Substantia nigra (tissue), 51 donors: ENCODE measurements at places on chromosomes 12 and 14.

GRCh38 chr12:105030820-105031807 is 45.0 kb downstream of the NOPCHAP1 start:
- DNase-seq: no peak

DNA sequence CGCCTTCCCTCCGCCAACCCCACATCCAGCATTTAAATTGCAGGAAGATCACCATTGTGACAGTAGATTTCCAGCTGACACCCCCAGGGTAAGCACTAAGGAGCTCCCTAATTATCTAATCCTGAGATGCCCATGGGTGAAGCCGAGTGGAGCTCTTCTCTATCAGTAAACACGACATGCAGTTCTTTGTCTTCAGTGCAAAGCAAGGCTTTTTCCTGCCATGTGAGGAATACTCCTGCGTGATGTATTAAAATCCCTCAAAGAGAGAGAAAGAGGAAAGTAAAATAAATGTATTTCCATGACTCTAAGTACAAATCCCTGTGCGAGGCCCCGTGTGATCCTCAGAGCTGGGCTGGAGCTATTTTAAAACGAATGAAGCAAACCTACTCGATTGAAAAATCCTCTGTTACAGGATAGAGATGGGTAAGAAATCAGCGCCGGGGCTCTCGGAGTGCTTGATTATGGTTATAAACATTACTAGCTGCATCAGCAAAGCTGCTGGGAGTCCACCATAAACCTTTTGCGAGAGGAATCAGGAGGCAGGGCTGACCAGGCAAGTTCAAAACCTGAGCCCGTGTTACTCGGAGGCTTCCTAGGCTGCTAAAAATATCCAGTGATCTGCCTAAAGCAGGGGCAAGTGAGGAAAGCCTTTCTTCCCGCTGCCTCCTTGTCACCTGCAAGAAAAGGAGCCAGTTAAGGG is 61.5 kb downstream of the MAP1LC3B2 start:
- no peak for DNase-seq

DNA sequence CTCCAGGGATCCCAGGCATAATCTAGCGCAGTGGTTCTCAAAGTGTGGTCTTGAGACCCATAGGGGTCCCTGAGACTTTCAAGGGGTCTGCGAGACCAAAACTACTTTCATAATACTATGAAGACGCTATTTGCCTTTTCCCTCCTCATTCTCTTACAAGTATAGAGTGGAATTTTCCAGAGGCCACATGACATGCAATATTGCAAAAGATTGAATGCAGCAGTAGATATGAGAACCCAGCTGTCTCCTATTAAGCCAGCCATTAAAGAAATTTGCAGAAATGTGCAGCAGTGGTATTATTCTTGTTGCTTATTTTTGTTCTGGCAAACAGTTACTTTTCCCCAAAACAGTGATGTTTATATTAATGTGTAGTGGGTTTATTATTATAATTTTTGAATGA is 62.8 kb downstream of the VWF start:
- DNase-seq: no peak

- no peak for DNase-seq
Measured at GRCh38 chr12:84874125-84874824, 38.3 kb downstream of the SLC6A15 start.

- DNase-seq: no peak
Measured at GRCh38 chr12:109589691-109590245, 16.2 kb downstream of the MVK start.

- DNase-seq: no peak
Measured at GRCh38 chr12:113136990-113137511, 1.5 kb upstream of the RASAL1 start.

DNA sequence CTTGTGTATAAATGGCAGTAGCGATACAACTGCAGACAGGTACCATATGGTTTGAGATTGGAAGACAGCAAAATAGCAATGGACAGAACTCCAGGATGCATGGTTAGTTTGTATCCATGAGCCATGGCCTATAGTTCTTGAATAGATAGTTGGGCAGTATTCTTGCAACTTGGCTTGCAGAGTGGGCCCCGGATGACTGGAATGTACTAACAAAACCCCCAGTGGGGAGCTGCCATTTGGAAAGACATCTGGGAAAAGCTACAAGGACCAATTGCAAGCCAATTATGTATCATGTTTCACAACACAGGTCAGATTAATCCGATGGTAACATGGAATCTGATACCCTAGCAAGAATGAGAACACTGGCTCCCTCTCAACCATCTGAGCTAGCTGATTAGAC is 279.6 kb downstream of the RERGL start:
- DNase-seq: no peak

- DNase-seq: no peak
Measured at GRCh38 chr14:83867566-83868225, 1662.2 kb upstream of the FLRT2 start.

GRCh38 chr12:131894981-131895639 is 688 bp downstream of the ULK1 start:
- DNase-seq: no peak

- DNase-seq: no peak
Measured at GRCh38 chr14:100536721-100537445, 50.3 kb downstream of the BEGAIN start.

DNA sequence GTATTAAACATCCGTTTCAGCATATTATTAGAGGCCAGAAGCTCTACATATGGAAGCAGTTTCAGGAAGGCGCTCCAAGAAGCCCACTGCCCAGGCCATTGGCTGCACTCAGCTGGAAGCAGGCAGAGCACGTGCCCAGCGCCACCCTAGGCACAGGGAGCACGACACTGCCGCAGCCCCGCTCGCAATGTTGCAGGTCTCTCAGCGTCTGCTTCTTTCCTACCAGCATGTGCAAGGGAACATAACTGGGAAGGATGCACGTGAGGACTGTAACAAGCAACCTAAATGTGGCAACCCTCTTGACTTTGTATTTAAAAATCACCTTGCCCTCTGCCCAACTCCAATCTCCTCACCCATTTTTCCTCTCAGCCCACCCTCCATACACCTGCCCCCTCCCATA is 3.5 kb downstream of the TMEM132D start:
- DNase-seq: no peak

GRCh38 chr14:65483647-65484046 is 71.1 kb downstream of the FUT8 start:
- no peak for DNase-seq

DNA sequence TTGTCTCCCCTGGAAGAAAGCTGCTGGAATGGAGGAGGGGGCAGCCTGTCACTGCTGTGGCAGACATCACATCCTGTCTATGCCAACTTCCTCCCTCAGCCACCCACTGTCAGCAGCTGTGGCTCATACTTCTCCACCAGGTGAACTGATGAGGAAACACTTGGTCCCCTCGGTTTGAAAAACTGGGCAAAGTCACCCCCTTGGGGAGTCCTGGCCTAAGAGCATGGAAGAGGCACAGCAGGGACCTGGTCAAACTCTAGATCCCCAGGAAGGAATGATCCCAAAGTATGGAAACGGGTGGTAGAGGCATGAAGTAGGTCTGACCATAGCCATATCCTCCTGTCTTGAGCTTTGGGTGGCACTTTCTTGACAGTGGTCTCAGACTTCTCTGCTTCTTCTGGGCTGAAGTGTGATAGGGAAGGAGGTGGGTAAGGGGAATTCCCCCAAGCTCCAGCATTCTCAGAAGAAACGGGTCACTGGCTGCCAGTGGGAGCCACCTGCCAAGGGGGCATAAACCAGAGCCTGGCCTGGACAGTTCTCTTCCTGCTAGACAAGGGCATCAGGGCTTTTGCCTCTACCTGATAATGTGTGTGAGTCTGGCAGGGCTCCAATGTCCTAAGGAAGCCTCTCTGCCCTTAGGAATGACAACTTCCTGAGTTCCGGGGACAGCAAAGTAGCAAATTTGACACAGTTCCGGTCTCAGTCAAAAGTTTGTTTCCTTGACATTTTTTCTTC is 36.0 kb downstream of the FMNL3 start:
- DNase-seq: no peak

- DNase-seq: no peak
Measured at GRCh38 chr14:31934767-31935266, 142.3 kb upstream of the ARHGAP5 start.

- DNase-seq: no peak
Measured at GRCh38 chr12:70812136-70812535, 108.4 kb downstream of the PTPRR start.

- DNase-seq: no peak
Measured at GRCh38 chr14:67566908-67567307, 33.2 kb downstream of the PIGH start.

GRCh38 chr14:71444030-71444822 is 488.0 kb upstream of the RGS6 start:
- DNase-seq: no peak

GRCh38 chr12:53358836-53359419 is 21.0 kb upstream of the SP1 start:
- DNase-seq: no peak

GRCh38 chr14:99270458-99271220 is 1.4 kb downstream of the BCL11B start:
- DNase-seq: no peak

GRCh38 chr12:102479939-102480338 is 424 bp downstream of the IGF1 start:
- no peak for DNase-seq

GRCh38 chr12:87981495-87981894 is 47.7 kb downstream of the C12orf50 start:
- DNase-seq: no peak

GRCh38 chr12:132178801-132179401 is 34.6 kb downstream of the NOC4L start:
- DNase-seq: no peak

DNA sequence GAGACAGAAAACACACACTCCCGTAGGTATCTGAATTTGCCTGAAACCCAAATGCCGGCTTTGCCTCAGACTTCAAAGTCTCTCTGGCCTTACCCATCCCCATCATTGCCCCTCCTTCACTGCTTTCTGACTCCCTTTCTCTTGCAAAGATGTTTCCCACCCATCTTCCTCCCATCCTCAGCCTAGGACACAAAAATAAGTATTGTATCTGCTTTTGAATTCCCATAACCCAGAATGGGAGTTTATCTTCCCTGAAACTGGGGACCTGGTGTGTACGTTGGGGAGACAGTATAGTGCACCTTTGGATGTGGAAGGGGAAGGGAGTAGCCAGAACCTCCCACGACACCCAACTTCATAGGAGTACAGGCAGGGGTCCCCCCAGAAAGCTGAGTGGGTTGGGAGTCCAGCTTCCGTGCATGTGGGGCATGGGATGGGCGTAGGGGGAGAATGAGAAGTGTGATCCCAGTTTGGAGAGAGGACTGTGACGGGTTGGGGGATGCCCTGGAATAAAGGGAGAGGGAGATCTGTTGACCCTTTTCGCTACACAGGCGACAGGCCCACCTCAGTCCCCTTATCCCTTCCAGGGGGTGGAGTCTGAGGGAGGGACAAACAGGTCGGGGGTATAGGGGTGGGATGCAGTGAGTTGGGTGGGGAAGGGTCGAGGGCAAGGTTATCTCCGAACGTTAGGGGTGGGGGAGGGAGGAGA is 488 bp upstream of the KIF5A start:
- no peak for DNase-seq

DNA sequence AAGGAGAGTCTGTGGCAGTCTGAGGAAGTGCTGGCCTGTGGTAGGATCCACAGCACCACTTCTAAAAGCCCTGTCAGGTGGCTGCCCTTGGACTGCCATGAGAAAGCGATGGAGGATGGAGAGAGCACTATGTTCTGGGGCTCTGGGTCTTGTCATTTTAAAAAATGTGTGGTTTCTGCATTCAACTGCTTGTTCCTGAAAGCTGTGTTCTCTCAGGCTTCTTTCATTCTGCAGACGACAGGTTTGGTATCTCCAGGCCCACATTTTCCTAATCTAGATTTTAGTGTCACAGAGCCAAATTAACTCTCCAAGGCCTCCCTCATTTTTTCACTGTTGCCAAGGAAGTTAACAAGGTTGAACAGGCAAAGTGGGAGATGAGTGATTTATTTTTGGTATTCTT is 10.5 kb downstream of the OVCH1 start:
- DNase-seq: no peak

GRCh38 chr14:98919434-98919833 is 352.6 kb downstream of the BCL11B start:
- no peak for DNase-seq

DNA sequence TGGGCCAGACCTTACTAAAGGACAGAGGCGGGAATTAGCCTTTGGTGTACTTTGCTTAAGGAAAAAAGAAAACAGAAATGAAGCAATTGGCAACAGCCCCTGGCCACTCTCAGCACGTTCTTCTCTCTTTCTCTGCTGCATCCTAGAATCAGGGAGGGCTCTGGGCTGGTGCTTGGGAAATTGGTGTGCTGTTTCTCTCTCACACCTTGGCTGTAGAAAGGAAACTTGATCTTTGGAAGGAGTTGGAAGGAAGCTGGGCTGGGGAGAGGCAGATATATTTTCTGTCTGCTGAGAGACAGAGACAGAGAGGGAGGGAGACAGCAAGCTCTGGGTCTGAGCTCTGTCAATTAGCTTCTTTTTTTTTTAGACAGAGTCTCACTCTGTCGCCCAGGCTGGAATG is 27.4 kb downstream of the NOS1 start:
- no peak for DNase-seq

GRCh38 chr12:99170037-99170436 is 477.5 kb upstream of the GARIN6 start:
- DNase-seq: no peak

GRCh38 chr14:74579447-74580274 is 32.4 kb downstream of the LTBP2 start:
- no peak for DNase-seq

GRCh38 chr12:98974767-98975381 is 329.8 kb downstream of the APAF1 start:
- no peak for DNase-seq

GRCh38 chr14:60722107-60722356 is 2.1 kb downstream of the SIX4 start:
- no peak for DNase-seq

DNA sequence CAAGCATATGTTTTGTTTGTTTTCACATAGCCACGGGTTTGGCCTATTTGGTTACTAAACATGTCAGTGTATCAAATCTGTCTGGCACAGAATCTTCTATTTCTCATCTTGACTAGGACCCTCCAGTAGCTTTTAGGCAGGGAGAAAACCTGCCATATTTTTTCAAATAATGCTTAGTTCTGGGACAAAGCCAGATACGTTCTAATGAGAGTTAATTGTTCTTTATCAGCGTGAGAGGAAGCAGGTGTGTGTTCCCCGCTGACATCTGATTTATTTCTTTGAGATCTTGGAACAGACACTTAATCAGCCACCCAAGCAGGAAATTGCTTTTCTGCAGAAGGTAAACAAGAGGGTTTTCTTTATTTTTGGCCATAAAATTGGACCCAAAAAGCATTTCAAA is 54.8 kb downstream of the GOLGA5 start:
- no peak for DNase-seq

DNA sequence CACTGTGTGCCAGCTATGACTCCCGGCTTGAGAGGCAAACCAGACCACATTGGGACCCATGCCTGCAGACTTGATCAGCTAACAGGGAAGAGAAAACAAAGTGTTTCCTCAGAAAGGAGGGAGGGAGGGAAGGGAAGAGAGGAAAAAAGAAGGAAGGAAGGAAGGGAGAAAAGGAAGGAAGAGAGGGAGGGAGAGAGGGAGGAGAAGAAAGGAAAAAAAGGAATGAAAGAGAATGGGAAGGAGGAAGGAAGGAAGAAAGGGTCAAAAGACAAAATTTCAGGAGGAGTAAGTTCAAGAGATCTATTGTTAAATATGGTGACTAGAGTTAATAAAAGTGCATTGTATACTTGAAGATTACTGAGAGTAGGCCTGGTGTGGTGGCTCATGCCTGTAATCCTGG is 18.9 kb downstream of the FIGNL2 start:
- no peak for DNase-seq
